HepG2 (cell line): ENCODE measurements at places on chromosomes 6 and 20. TPM values are rescaled to one million over a fixed set of nuclear protein-coding genes. Genes with fewer than 3 reads are reported as not detected.

The PTK7 gene
- 98.5 and 116 TPM in 2 replicates for polyA plus RNA-seq

DNA sequence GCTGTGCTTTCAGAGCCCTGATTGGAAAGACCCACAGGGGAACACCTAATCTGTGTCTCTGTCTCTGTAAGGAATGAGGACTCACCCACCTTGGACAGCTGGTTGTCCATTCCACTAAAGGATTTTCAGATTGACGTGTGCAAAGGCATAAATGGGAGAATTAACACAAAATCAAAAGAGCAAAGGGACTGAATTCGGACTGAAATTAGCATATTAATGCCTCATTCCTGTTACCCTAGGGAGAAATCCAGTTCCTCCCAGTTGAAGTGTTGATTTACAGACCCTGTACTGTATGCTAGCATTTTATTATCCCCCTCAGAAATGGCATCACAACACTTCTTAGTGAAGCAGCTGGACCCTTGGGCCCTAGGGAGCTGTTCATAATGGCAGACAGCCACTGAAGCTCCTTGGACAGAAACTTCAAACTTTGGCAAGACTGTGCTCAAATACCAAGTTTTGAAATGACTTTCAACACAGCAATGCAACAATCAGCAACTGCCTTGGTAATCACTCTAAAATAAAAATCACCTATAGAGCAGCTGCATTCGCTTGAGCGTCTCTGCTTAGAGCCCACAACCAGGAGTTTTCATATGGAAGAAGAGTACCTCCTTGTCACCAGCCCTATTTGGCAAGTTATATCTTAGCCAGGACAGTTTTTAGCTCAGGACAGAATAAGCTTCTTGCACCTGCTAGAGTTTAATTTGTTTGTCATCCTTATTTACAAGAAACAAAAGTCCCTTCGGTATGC, 118.1 kb downstream of the TRDN start:
- no peak for DNase-seq

GRCh38 chr20:1847780-1848179, 47.4 kb upstream of the SIRPA start:
- DNase-seq, result no peak

GRCh38 chr20:44151621-44152416, 35.2 kb downstream of the JPH2 start:
- DNase-seq, result no peak

The SSTR4 gene
- not detected in 2 replicates for polyA plus RNA-seq

The FAM135A gene
- 24.3 and 31.5 TPM in 2 replicates for polyA plus RNA-seq

The OR2H2 gene
- not detected in 2 replicates for polyA plus RNA-seq

DNA sequence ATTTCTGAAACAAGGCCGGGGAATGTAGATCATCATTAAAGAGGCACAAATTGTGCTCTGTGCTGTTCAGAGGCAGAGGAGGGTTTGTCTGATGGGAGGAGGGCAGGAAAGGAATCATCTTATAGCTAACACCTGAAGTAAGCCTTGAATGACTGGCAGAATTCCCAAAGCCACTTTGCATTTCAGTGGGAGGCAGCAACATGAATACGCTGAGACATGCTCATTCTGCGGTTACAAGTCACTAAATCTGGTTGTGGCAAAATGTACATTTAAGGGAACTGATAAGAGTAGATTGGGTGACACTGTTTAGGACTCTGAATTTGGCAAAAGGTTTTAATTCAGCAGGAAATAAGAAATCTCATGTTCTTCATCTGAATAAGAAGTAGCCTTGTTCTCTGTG, 4.4 kb upstream of the COL19A1 start:
- no peak for DNase-seq
